ENCODE measurements at places on chromosomes 16 and 17. TPM values are rescaled to one million over a fixed set of nuclear protein-coding genes. Genes with fewer than 3 reads are reported as not detected.

Gene GSG1L
- not detected for total RNA-seq

Gene ZFP1
- 12.9 TPM for total RNA-seq

DNA sequence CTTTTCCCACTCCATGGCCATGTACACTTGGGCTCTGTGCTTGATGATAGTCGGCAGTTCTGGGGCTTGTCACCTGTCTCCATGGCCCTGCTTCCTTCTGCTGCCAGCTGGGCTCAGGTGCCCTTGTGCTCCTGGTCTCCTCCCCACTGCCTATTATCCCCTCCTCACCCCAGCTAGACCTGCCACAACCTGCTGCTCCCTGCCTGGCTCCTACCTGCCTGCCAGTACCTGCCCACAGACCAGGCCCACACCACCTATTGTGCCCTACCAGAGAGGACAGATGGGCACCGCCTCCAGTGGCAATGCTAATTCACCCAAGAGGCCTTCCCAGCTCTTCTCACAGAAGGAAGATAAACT, 538 bp upstream of the RAPGEFL1 start:
- DNase-seq = no peak

- no peak for DNase-seq
Observed at GRCh38 chr17:41553987-41554680, 17.7 kb downstream of the KRT9 start.

- DNase-seq = no peak
Observed at GRCh38 chr17:39929646-39930407, 2.3 kb downstream of the LRRC3C start.

All from CD8-positive, alpha-beta T cell (primary cell).